ENCODE measurements at places on chromosomes 3 and 15.
A peak's percentile ranks its signal among the peaks of the same experiment; 100 is the strongest.

GRCh38 chr3:14188041-14188754, 9.6 kb downstream of the LSM3 start:
- DNase-seq = no peak

- no peak for DNase-seq
Observed at GRCh38 chr15:69794645-69795469, 302.9 kb downstream of the TLE3 start.

DNA sequence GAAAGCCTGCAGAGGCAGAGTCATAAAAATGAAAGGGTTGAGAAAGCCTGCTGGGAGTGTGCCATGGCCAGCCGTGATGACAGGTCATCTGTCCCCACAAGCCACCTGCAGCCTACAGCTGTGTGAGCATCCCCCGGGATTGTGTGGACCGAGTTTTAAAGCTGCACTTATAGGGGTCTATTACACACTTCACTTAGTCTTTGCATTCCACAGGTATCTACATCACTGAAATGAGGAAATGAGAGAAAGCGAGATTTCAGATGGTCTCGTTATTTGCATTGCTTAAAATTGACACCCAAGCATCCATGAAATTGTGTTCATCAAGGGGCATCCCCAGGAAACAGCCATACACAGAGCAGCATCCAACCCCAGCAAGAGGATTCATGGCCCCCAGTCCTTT, 137.6 kb upstream of the TRIM42 start:
- no peak for DNase-seq

GRCh38 chr3:49161808-49162530, 4.2 kb downstream of the CCDC71 start:
- DNase-seq = peak; percentile 13

DNA sequence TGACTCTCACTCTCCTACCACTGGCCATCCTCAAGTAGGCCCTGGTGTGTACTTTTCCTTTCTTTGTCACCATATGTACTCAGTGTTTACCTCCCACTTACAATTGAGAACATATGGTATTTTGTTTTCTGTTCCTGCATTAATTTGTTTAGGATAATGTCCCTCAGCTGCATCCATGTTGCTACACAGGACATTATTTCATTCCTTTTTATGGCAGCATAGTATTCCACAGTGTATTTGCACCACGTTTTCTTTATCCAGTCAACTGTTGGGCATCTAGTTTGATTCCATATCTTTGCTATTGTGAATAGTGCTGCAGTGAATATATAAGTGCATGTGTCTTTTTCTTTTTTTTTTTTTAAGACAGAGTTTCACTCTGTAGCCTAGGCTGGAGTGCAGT, 126.2 kb downstream of the GALK2 start:
- DNase-seq = no peak

- no peak for DNase-seq
Observed at GRCh38 chr3:39203402-39203801, 11.0 kb upstream of the XIRP1 start.

DNA sequence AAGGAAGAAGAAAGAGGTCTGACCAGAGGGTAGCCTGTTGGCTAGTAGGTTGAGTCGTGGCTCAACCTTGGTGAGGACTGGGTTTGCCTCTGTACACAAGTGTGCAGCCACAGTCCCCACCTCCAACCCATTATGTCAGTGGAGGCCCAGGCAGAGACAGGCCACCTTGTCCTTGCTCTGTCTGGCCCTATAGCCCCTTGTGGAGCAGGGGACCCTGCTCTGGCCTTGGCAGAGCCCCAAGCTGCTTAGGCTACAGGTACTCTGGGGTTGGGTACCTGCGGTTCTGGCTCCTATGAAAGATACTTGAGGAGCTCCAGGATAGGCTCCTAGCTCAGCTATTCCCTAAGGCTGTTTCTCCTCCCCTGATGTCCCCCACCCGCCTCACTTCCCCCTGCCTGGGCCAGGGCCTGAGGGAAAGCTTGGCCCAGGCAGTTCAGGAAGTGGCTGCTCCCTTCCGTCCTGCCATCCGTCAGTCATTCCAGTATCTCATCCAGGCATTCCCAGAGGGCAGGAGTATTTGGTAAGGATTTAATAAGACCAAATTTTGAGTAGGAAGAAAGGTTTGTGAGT, 44.0 kb downstream of the FGD5 start:
- DNase-seq = no peak

DNA sequence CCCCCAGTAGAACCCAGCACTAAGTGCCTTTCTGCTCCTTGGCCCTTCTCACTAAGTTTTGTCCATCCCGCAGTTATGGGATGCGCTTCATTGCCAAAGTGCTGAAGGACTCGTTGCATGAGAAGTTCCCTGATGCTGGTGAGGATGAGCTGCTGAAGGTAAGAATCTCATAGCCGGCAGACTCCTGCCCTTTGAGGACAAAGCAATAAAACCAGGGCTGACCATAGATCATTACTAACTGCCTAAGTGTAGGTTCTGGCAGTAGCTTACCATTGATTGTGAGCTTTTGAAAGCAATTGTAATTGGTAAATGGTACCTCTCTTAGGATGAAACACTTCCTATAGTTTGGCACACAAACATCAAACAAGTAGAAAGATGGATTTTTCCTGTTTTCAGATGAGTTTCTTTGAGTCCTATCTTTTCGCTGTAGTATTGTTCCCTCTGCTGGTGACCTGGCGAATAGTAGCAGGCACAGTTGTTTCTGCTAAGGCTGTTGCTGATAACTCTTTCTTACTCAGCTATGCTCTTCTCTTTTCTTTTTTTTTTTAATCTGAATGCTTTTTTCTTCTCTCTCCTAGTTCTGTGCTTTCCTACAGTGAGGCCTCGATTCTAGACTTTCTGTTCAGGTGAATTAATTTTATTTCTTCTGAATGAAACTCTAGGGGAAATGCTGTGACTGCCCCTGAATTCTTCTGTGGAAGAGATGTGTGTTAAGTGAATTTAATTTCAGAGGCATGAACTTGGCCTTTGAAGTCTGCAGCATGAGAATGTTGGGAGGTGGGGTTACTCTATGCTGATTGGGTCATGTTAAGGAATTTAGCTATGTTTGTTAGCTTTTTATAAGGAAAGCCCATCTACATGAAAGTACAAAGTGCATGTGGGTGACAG, 47.4 kb upstream of the CRTC3 start:
- peak; percentile 23 for DNase-seq

DNA sequence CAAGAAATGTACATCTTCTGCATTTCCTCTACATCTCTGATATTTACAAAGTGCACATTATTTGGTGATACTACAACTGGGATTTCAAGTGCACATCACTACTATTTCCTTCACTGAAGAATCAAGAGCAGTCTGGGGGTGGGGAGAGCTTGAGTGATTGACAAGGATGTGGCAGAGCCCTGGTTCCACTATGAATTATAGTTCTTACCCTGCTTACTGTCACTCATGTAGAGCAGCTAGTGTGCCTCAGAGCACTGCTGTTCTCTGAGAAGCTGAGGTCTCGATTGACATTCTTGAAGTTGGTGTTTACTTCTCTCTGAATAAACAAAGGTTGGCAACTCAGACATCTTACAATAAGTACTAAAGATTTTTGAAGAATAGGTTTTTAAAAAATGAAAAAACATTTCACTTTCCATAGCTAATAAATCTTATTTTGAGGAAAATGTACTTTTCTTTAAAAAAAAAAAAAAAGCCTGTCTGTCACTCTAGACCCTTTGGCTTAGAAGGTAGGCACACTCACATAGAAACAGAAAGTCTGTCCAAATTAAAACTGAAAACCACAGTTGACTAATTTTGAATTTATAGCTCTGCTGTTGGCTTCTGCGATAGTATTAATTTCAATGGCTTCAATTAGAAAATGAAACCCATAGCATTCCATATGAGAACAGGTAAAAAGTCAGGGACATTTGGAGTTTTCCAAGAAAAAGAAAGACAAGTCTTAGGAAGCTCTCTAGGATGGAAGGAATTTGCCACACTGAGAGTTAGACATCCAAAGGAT, 5.6 kb downstream of the GREM1 start:
- DNase-seq = no peak

DNA sequence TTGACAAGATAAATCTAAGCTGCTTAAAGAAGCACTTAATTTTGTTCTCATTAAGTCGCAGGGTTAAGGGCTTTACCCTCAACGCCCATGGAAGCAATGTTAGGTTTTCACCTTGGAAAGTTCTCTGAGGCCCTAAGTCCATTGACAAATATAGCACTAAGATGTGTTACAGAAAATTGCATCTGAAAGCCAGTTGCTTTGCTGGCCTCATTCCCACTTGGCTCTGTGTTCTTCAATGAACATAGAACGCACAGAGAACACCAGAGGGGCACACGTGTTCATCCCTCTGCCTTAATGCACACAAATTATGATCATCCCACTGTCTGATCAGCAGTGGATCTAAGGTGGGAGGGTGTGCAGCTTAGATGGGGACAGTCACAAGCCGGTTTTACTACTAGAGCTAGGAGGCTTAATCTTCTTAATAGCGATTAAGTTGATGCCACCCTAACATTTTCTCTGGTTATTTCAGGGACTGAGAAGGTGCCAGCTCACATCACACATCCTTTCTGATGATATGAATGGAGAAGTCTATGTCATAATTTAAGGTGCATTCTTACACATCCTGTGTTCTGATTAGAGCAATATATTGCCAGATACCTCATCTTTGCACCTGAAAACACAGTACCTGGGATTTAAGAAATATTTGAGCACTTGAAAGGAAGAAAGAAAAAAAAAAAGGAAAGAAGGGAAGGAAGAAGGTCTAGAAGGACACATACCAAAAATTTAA, 224.4 kb upstream of the ICE2 start:
- no peak for DNase-seq

DNA sequence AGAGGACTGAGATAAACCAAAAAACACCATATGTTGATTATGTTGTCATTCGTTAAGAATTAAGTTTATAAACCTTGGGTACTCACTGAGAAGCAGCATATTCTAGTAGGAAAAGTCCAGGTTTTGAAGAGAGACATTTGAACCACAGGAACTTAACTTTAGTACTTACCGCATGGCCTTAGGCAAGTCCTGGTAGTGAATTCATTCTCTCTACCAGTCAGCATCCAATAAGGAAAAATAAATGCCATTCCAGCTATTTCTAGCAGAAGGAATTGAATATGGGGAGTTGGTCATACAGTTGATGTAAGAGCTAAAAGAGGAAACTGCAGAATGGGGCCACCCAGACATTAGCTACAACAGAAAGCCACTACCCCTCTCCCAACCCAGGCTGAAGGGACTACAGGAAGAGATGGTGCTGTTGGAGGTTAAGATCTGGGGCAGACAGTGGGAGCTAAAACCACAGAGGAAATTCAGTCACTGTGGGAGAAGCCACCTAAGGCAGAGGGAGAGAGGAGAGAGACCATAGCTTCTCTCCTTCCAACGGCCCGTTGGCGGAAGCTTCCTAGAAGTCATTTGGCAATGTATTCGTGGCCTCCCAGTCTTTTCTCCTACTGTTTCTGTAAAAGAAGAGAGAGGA, 133.8 kb upstream of the RARB start:
- no peak for DNase-seq

DNA sequence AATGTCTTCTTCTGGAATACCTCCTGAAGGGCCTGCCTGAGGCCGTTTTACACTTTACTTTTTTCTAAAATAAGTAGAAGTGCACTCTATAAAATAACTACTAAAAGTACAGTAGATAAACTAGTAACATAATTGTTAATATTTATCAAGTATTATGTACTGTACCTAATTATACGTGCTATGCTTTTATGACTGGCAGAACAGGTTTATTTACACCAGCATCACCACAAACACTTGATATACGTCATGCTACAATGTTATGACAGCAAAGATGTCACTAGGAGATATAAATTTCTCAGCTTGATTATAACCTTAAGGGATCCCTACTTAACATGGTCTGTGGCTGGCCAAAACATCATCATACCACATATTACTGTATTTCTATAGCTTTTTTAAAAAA, 29.4 kb downstream of the DLG1 start:
- no peak for DNase-seq

DNA sequence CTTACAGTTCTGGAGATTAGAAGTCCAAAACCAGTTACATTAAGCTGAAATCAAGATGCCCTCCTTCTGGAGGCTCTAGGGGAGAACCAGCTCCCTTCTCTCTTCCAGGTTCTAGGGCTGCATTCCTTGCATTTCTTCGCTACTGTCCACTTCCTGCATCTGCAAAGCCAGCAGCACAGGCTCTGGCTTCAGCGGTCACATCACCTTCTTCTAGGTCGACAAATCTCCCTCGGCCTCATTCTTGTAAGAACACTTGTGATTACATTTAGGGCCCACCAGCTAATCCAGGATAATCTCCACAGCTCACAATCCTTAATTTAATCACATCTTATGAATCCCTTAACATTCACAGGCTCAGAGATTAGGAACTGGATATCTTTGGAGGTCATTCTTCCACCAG, 73.8 kb downstream of the MINAR1 start:
- no peak for DNase-seq

GRCh38 chr15:67219288-67219687, 35.2 kb downstream of the AAGAB start:
- no peak for DNase-seq

DNA sequence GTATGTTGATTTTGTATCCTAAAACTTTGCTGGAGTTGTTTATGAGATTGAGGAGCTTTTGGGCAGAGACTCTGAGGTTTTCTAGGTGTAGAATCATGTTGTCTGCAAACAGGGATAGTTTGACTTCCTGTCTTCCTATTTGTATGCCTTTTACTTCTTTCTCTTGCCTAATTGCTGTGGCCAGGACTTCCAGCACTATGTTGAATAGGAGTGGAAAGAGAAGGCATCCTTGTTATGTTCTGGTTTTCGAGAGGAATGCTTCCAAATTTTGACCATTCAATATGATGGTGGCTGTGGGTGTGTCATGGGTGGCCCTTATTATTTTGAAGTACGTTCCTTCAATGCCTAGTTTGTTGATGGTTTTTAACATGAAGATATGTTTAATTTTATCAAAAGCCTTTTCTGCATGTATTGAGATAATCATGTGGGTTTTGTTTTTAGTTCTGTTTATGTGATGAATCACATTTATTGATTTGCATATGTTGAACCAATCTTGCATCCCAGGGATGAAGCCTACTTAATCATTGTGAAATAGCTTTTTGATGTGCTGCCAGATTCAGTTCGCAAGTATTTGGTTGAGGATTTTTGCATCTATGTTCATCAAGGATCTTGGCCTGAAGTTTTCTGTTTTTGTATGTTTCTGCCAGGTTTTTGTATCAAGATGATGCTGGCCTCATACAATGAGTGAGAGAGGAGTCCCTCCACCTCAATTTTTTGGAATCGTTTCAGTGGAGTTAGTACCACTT, 188.1 kb downstream of the MINAR1 start:
- no peak for DNase-seq

- DNase-seq = no peak
Observed at GRCh38 chr3:171783086-171783485, 27.2 kb downstream of the PLD1 start.

DNA sequence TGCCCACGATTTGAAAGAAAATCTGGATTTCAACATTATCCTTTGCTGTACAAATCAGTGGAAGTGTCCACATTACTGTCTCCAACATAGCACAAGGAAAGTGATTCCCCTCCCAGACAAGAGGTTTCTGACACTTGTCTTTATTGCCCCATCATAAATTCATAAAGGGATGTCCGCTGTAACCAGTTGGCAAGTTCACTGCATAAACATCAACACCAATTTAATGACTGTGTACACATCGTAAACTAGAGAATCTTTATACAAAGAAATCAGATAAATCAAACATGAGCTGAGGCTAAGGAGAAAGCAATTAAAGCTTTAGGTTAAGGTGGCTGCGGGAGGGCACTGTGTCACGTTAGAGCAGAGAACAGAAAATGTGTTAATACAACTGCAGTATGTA, 129.8 kb downstream of the MEIS2 start:
- no peak for DNase-seq

GRCh38 chr3:47082519-47082918, 81.4 kb downstream of the SETD2 start:
- no peak for DNase-seq

Data from stimulated activated CD4-positive, alpha-beta T cell treated with anti-CD3 and anti-CD28 coated beads, Interleukin-1b, Interleukin-23, amount 100 ng/mL, for 48 hours (primary cell).